ENCODE measurements at places on chromosomes 16 and 17.

DNA sequence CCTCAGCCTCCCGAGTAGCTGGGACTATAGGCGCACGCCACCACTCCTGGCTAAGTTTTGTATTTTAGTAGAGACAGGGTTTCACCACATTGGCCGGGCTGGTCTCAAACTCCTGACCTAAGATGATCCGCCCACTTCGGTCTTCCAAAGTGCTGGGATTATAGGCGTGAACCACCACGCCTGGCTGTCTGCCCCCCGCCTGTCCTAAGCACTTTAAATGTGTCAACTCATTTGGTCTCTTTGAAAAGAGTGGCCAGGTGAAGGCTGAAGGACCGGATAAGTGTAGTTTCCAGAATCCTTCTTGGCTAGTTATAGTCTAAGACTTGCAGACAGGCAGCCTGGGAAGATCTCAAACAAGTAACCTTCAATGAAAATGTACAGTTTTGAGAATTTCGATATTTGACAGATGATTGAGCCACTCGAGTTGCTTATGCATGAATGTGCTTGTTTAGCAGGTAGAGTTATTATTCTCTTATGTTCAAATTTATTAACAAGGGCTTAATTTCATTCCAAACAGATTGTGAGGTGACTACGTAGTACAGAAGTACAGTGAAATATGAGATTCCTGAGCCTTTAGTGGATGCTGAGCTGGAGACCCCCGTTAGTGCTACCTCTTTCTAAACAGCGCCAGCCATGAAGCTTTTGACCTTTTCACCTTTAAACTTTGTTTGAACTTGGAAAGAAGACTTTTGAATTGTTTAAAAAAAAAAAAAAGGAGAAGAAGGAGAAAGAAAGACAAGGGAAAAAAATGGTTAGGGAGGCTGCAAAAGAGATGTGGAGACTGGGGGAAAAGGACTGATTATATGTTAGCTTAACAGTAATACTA is 164.4 kb upstream of the TBX2 start:
- DNase-seq, result no peak

- DNase-seq, result no peak
Observed at GRCh38 chr16:87970186-87970585, 19.0 kb downstream of the BANP start.

DNA sequence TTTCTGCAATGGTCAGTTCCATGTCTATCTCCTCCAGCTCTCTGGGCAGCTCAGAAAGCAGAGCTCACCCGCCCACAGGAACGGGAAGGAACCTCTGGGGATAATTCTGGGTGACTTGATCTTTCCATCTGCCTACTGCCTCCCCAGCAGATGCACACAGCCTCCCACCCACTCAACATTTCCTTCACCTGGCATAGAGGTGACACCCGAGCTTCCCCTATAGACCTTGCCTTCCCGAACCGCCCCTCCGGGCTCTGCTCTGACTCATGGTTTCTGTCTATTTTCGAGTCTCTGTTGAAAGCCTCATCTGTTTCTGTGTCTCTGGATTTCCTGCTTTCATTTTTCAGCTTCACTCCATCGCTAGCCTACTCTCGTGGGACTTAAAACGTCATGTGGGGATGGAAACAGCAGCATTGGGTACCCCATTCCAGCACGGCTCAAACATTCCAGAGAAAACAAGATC is 11.4 kb downstream of the GGA3 start:
- no peak for DNase-seq

DNA sequence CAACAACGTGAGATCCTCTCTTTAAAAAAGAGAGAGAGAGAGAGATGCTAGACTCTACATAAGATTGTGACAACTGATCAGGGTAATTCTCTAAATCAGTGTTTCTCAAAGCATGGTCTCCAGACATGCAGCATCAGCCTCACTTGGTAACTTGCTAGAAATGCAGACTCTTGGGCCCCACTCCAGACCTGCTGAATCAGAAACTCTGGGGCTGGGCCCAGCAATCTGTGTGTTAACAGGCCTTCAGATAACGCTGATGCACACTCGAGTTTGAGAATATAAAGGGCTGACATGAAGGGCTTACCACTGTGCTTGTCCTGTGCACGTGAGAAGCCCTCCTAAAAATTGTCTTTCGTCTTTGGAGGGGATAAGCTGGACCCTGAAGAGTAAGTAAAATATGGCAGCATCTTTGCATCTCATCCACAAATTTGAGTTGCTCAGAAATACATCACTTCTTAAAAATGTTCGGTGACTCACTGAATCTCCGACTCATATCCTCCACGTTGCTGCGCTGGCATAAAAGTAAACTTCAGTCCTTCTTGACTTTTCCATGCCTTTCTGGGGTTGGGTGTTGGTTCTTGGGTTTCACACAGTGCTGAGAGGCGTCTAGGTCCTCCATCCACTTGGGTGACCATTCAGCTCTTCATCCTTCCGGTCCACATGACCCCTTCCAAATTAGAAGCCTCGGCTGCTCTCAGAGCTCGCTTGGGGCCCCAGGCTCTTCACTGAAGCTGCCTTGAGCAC is 26.1 kb upstream of the KDM8 start:
- no peak for DNase-seq

DNA sequence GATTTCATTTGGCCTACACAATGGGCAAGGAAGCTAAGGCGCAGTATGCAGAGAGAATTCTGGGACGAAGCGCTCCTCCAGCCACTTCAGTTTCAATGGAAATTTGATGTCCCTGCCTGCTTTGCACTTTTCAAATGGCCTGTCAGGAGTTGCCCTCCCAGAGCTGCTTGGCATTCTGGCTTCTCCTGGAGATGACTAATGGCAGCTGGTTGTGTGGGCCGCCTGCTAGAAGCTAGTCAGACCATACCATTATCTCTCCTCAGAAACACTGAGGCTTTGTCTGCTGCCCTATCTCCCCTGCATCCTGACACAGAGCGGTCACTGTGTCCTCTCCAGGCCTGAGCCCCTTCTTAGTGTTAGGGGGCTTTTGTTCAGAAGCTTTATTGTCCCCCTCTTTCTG is 180.1 kb downstream of the SPECC1 start:
- DNase-seq, result no peak

- DNase-seq, result no peak
Observed at GRCh38 chr17:76136276-76137000, 4.6 kb downstream of the FOXJ1 start.

Measured in cortex of kidney (tissue), 1 donor.